ENCODE measurements at places on chromosomes 11 and 22. TPM values are rescaled to one million over a fixed set of nuclear protein-coding genes. Genes with fewer than 3 reads are reported as not detected.

- H3K36me3 ChIP-seq = peaks cover 4% of the 10 kb centered on the region
- DNase-seq = no peak
- H3K4me1 ChIP-seq = no peaks in the 10 kb centered on the region
- no peak overlapping the region for H3K4me3 ChIP-seq
These were observed 173.9 kb downstream of the DDX10 start for GRCh38 chr11:108838792-108839105.

DNA sequence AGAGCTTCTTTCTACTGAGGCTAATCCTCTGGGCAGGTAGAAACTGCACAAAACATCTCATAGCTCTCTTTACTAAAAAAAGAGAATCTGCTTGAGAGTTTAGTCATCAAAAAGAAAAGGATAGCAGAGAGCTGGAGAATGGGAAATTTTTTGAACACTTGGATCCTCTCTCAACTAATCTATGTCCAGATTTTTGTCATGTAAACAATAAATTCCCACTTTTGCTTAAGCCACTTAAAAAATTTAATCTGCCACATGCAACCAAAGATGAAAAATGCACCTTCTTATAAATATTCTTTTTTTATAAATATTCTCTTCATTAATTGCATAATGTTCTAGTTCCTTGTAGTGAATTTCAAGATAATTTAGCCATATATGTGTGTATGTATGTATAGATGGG is 10.5 kb downstream of the OR5D16 start:
- no peaks in the 10 kb centered on the region for H3K4me1 ChIP-seq
- no peaks in the 10 kb centered on the region for H3K36me3 ChIP-seq
- H3K27me3 ChIP-seq = no peaks in the 10 kb centered on the region
- H3K4me3 ChIP-seq = no peak overlapping the region
- DNase-seq = no peak

- no peaks in the 10 kb centered on the region for H3K4me1 ChIP-seq
- no peak for DNase-seq
- no peak overlapping the region for H3K4me3 ChIP-seq
- H3K27ac ChIP-seq = no peak overlapping the region
- H3K27me3 ChIP-seq = no peaks in the 10 kb centered on the region
These were observed 696.5 kb upstream of the CHORDC1 start for GRCh38 chr11:90919332-90919731.

The OR4P4 gene
- not detected for polyA plus RNA-seq

Data from heart left ventricle (tissue), 16 donors.